ENCODE measurements at places on chromosomes 2 and 18.

GRCh38 chr2:231667496-231667895 is 40.8 kb upstream of the PTMA start:
- H3K4me1 ChIP-seq: peaks cover 14% of the 10 kb centered on the region
- no peak overlapping the region for H3K27ac ChIP-seq
- H3K36me3 ChIP-seq: no peaks in the 10 kb centered on the region
- H3K27me3 ChIP-seq: no peaks in the 10 kb centered on the region
- no peak overlapping the region for H3K4me3 ChIP-seq
- no peak for DNase-seq

DNA sequence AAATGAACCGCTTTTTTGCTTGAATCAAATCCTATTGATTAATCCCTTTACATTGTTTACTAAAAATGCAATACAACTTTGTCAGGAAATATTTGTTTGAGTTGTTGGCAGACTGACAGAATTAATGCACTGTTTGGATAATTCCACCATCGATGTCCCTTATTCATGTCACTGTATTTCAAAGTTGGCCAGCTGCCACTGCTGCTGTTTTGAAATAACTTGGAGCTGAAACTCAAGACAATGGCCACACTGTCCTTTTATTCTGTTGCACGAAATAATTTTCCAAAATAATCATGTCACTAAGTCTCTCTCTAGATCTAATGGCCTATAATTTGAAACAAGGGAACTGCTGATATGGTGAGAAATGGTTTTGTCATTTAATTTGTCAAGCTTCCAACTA is 55.2 kb upstream of the PAX3 start:
- H3K4me1 ChIP-seq: no peaks in the 10 kb centered on the region
- DNase-seq: no peak
- H3K27me3 ChIP-seq: no peaks in the 10 kb centered on the region
- no peaks in the 10 kb centered on the region for H3K36me3 ChIP-seq
- no peak overlapping the region for H3K4me3 ChIP-seq

GRCh38 chr2:134253804-134254203 is at the start of gene MGAT5:
Gene MGAT5, plus strand, starts transcription at chr2:134254072. Its CDS starts 332 bp downstream, at chr2:134254404.
- no peaks in the 10 kb centered on the region for H3K27me3 ChIP-seq
- no peak for DNase-seq
- no peak within 1 kb of the TSS for H3K4me3 ChIP-seq

DNA sequence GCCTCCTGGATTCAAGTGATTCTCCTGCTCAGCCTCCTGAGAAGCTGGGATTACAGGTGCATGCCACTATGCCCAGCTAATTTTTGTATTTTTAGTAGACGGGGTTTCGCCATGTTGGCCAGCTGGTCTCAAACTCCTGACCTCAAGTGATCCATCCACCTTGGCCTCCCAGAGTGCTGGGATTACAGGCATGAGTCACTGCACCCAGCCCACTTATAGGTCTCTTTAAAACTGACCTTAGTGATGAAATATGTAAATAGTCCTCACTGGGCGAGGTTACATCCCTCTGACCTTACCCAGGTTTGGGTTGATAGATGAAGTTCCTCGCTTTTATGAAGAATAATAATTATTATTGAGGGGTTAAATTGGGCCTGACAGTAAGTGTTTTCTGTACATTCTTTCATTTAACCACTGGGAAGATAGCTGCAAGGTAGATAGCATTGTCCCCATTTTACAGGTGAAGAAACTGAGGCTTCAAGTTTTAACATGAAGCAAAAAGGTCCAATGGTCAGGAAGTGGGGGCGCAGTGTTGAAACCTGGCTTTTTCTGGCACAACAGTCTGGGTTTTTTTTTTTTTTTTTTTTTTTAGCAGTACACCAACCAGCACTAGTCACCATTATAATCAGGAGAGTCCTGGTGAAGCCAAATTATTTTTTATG is 174.8 kb upstream of the EPAS1 start:
- no peak overlapping the region for H3K27ac ChIP-seq
- peaks cover 7% of the 10 kb centered on the region for H3K36me3 ChIP-seq
- no peak overlapping the region for H3K4me3 ChIP-seq
- no peaks in the 10 kb centered on the region for H3K27me3 ChIP-seq
- peaks cover 12% of the 10 kb centered on the region for H3K4me1 ChIP-seq

GRCh38 chr2:57906152-57906732 is 140.4 kb upstream of the VRK2 start:
- no peak overlapping the region for H3K27ac ChIP-seq
- no peaks in the 10 kb centered on the region for H3K36me3 ChIP-seq
- no peak overlapping the region for H3K4me3 ChIP-seq
- peak; percentile 49 for DNase-seq
- no peaks in the 10 kb centered on the region for H3K27me3 ChIP-seq
- no peaks in the 10 kb centered on the region for H3K4me1 ChIP-seq

- H3K4me3 ChIP-seq: no peak overlapping the region
- H3K27me3 ChIP-seq: no peaks in the 10 kb centered on the region
- H3K4me1 ChIP-seq: peaks cover 4% of the 10 kb centered on the region
- no peak for DNase-seq
Observed at GRCh38 chr2:31083234-31083993, 54.8 kb downstream of the GALNT14 start.
